Left cardiac atrium (tissue), 4 donors: ENCODE measurements at places on chromosomes 5 and 9.

GRCh38 chr9:127705577-127706379 is 1.0 kb upstream of the CFAP157 start:
- no peak for DNase-seq

DNA sequence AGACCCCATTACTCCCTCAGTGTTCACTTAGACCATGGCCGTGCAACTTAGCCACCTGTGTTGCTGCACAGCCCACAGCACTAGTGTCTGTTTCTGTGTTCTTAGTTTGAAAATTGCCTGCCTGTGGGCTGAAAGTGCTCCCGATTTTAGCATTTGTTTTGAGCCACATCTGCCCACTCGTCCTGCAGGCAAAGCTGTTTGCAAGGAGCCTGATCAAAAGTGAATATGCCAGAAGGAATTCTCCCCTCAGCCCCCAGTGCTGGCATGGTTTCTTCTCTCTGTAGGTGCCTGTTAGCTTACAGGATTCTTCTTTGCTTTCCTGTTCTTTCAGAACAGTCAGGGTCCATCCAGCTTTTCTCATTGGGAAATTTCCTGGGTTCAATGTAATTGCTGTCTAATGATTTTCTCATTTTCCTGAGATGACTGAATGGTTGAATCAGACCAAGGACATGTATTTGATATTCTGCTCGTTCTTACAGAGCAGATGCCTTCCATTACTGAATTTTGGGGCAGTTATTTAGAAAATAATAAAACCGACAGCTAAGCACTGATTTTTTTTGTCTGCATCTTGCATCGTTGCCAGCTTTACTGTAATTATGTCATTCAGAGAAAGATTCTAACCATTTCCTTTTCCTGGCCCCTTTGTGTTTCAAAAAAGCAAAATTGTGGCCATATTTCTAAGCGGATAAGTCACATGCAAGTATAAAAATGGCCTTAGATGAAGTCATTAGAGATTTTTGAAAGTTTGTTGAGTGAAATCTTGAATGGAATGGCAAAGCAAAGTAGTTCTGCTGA is 111.1 kb upstream of the CKMT2 start:
- DNase-seq, result no peak

- no peak for DNase-seq
Observed at GRCh38 chr5:871596-872298, 20.9 kb downstream of the BRD9 start.

GRCh38 chr5:143641549-143642355 is 170.2 kb upstream of the HMHB1 start:
- DNase-seq, result no peak

GRCh38 chr9:134517069-134517680 is 124.4 kb upstream of the COL5A1 start:
- DNase-seq, result no peak

GRCh38 chr5:60810438-60811085 is 33.5 kb downstream of the ELOVL7 start:
- DNase-seq, result no peak

DNA sequence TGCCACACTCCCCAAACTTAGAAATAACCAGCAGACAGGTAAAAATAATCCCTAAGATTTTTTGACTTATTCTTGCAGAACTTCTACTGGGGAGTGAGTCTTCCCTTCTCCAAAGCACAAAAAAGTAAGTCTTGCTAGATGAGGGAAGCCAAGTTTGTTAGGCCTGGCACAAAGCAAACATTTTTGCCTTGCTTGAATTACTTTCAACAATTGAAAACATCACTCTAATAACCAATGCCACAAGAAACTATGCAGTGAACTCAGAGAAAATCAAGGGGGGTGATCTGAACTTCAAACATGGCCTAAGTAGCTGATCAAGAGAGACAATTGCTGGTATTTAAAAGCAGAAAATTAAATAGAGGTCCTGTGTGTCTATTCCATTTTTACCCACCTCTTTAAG is 123.6 kb upstream of the SLC1A3 start:
- no peak for DNase-seq

DNA sequence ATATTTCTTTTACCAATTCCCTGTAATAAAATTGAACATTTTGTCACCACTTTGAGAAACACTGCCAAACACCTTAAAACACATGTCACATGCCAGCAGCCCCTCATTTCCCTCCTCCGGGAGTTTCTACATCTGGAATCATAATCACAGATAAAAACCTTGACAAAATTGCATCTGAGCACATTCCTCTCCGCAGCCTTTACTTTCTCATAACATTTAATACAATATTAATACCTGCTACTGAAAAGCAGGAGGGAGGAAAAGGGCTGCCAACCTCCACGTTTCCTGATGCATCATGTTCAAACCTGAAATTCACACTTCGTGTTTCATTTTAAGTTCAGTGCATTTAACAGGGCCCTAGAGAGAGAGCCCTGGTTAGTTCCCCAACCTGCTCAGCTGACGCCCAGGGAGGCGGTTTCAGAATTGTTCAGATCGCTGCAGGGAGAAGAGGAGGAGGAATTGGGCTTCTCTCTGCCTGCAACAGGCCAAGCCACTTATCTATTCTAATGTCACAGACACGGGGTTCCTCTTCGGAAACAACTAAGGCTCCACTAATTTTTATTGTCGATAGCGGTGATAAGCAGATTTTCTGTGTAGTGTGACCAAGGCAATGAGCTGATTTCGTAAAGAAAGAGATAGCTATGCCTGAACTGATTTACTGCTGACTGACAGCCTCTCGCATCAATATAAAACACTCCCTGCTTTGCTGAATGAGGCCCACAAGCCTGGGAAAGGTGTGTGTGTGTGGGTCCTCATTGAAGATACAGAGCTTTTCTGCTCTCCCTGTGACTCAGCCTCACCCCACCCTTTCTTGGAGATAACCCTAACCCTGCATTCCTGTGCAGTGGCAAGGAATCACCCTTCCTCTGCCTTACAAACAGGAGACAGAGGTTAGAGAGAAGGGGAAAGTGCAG is 4.9 kb upstream of the LHX2 start:
- no peak for DNase-seq

- no peak for DNase-seq
Observed at GRCh38 chr9:28539434-28540070, 966.3 kb upstream of the C9orf72 start.

- DNase-seq, result no peak
Observed at GRCh38 chr5:852431-853401, 1.9 kb upstream of the ZDHHC11 start.

DNA sequence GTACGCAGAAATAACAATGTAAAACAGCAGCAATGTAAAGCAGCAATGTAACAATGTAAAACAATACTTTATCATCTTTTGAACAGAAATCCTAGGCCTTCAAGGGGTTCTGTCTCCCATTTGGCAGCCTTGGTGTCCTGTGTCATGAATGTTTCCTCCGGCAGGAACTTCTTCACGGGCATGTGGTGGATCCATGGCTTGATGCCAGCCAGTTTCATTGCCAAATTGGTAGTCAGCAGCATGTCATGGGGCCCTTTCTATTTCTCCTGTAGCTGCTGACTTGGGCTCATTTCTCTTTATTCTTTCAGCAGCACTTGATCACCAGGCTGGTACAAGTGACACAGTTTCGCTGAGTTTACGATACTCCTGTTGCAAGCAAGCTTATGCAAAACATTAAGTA is 275.3 kb downstream of the HTR1A start:
- DNase-seq, result no peak

DNA sequence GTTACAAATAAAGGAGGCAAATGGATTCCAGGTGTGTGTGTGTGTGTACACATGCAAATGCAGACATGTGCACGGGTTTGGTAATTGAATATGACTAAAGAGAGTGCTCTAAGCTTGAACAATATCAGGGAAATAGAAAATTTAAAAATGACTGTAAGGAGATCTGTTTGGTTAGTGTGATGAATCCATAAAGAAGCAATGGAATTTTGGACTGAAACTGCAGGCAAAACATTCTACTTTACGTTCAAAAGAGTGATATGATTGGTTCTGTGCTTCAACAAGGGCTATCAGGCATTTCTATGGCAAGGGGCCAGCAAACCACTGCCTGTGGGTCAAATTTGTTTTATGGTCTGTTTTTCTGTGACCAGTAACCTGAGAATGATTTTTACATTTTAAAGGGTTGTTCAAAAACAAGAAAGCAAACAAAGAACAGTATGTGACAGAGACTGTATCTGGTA is 332.8 kb upstream of the KLF9 start:
- DNase-seq, result no peak

DNA sequence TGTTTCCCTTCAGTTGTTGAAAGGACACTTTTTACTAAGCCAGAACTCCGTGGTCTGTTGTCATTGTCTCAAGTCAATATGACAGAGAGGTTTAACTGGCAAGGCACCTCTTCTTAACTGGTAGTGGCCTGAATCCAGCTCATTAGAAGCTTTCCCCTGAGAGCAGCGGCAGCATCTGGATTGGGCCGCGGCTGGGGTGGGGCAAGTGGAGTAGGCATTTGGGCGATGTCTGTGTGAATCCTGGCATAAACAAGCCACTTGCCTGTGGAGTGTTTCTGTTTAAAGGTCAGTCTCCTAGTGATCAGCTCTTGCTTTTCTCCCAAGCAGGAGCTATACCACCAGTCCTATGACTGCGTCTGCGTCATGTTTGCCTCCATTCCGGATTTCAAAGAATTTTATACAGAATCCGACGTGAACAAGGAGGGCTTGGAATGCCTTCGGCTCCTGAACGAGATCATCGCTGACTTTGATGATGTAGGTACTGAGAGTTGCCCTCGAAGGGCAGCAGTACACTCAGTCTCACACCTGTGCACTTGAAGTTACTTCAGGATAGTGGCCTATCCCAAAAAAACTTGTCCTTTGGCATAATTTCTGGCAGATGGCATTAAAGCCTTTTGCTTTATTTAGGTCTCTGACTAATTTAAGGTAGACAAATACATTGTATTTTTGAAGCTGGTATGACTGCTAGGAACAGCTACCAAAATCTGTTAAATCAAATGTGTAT is 48.9 kb downstream of the CFAP90 start:
- DNase-seq, result no peak

DNA sequence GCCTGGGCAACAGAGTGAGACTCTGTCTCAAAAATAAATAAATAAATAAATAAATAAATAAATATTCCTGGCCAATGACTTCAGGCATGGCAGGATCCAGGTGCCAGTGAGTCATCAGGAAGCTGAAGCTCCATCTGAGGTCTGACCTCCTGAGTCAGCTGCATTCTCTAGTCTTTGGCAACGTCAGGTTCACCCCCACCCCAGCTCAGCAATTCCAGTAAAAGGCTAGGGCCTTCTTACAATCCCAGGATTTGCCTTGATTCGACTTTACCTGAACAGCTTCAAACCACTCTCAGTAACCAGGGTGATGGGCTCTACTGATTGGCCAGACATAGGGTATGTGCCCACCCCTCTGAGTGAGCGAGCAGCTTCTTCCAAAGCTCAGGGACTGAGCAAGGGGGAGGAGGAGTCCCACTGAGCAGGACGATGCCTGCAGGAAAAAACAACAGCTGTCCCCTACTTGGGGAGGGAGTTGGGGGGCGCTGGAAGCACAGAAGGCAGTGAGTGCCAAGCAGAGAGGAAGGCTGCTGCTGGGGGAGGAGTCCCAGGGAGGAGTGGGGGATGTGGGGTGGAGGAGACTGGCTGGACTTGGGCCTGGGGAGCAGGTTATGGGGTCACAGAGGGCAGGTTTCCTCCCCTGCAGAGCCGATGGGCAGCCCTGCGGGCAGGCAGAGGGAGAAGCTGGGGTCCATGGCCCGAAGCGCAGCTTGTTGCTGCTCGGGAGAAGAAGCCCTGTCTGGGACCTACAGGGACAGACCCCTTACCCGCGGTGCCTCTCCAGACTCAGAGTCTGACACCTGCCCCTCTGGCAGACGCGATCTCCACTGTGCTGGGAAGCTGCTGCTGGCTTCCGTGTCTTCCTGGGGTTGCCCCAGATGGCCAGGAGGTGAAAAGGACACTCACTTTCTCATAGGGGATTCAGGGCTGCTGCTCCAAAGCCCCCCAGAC is 25.9 kb upstream of the UNC5A start:
- no peak for DNase-seq

GRCh38 chr5:148374690-148375360 is 8.9 kb upstream of the FBXO38 start:
- peak; percentile 24 for DNase-seq

GRCh38 chr5:170427672-170428236 is 38.6 kb upstream of the KCNMB1 start:
- DNase-seq, result peak; percentile 31

- no peak for DNase-seq
Observed at GRCh38 chr5:165152058-165152457, 1646.6 kb downstream of the MAT2B start.

DNA sequence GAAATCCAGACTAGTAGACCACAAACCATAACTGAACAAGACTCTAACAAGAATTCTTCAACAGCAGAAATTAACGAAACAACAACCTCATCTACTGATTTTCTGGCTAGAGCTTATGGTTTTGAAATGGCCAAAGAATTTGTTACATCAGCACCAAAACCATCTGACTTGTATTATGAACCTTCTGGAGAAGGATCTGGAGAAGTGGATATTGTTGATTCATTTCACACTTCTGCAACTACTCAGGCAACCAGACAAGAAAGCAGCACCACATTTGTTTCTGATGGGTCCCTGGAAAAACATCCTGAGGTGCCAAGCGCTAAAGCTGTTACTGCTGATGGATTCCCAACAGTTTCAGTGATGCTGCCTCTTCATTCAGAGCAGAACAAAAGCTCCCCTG is 68.6 kb downstream of the VCAN start:
- no peak for DNase-seq

DNA sequence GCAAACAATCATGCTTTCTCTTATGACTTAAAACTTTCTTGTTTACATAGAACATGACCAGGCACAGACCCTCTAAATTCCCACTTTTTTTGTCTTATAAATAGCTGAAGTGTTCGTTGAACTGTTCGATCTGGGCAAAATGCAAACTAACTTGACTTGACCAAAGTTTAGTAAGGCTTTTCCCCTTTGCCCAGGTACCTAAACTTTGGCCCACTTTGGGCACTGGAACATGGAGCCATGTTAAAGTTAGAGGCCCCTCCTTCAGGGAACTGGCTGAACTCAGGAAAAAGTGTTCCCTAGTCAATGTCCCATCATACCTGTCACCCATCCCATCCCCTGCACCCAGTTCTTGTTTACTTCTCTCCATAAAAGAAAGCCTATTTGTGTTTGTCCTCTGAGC is 9.4 kb upstream of the AMACR start:
- no peak for DNase-seq

DNA sequence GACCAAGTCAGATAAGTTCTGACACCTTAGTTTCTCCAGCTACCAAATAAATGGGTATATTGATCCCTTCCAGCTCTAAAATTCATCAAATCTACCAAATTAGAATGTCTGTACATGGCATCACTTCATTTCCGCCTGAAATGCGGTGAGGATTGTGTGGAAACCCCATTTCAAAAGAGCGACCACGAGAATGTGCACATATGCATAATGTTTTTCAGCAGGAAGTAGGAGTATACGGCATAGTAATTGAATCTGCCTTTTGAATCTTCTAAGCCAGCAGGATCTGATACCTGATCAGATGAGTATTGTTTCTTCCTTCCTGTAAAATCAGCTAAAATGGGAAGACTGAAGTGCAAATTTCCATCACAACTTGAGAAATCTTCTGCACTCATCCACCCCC is 418.6 kb downstream of the TMEM38B start:
- no peak for DNase-seq

GRCh38 chr5:153136910-153137614 is 353.4 kb upstream of the GRIA1 start:
- DNase-seq, result no peak

GRCh38 chr9:129126749-129127618 is 15.8 kb downstream of the PTPA start:
- no peak for DNase-seq
